ENCODE measurements at places on chromosomes 5 and 9.

DNA sequence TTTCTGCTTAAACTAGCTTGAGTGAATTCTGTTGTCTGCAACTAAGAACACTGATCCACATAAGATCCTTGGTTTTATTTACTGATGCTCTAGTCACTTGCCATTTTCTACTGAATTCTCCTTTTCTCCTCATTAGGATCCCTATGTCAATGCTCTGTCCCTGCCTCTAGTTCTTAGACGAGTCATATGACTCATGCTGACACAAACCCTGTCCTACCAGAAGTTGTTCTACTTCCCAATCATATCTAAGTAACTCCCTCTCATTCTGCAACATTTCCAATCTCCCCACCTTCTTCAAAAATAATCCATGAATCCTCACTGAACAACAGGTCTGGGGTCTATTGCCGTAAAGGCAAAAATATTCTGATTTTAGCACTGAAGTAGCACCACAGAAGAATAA is 47.1 kb upstream of the DMRT1 start:
- no peak for DNase-seq

DNA sequence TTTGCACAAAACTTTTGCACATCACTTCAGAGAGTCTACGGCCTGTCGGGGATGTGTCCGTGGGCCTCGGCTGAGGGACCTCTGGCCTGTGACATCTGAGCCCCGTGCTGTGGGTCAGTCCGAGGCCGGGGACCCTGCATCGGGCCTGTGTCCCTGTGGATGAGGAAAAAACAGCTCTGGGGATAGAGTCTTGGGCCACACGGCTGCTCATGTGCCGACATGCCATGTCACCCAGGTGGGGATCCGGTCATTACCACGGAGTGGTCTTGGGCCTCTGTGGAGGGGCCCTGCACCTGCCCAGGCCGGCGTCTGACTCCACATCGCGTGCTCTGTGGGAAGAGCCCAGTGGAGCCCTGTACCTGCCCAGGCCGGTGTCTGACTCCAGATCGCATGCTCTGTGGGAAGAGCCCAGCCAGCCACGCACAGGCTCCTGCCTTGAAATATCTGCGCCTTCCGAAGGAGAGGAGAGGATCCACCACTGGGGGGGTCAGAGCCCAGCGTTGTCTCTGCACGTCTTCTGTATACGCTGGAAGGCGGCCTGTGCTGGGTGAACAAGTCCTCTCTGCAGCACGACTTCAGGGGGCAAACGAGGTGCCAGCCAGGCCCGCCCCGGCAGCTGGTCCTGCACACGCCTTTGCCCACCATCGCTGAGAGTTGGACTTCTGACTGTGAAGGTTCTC is 27.5 kb upstream of the IRX4 start:
- no peak for DNase-seq

- peak; percentile 65 for DNase-seq
These were observed 27.5 kb downstream of the ADGRD2 start for GRCh38 chr9:124477648-124478285.

GRCh38 chr9:135414293-135414692 is 65.3 kb upstream of the PPP1R26 start:
- no peak for DNase-seq

DNA sequence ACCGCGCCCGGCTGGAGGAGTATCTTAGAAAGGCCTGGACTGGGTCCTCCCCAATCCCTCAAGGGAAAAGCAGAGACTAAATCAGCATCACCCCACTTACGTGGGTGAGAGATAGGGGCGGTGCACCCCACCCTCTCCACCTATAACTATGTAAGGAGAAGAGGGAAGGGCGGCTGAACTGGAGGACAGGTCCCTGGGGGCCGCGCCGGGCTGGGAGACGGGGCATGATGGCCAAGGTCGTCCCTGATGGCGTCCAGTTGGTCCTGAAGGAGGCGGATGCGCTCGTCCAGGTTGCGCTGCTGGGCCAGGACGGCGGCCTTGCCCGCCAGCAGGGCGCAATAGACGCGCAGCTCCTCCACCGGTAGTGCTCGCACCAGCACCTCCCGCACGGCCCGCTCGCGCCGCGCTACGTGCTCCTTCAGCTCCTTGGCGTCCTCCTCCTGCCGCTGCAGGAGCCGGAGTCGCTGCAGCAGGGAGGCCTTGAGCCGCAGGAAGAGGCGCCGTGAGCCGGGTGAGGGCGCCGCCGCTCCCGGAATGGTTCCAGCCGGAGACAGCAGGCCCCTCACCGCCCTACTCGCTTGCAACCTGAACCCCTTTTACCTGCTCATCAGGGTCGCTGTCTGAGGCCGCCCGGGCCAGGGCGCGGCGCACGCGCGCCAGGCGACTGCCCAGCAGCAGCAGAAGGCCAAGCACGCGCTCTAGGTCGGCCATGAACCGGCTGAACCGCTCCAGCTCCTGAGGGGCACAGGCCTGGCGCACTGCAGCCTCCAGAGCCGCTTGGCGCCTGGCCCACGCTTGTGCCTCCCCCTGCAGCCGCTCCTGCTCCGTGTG is 7.6 kb downstream of the SHROOM1 start:
- DNase-seq, result peak; percentile 82

DNA sequence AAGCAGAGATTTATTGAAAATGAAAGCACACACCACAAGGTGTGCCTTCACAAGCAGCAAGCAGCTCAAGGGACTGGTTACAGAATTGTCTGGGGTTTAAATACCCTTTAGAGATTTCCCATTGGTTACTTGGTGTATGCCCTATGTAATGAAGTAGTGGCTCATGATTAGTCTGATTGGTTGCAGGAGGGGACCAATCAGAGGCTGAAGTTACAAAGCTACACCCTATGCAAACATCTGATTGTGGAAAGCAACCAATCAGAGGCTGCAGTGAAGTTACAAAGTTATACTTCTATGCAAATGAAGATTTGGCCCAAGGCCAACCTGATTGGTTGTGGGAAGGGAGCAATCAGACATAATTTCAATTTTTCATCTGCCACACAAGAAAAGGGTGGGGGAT is 119.9 kb downstream of the C9orf152 start:
- no peak for DNase-seq

DNA sequence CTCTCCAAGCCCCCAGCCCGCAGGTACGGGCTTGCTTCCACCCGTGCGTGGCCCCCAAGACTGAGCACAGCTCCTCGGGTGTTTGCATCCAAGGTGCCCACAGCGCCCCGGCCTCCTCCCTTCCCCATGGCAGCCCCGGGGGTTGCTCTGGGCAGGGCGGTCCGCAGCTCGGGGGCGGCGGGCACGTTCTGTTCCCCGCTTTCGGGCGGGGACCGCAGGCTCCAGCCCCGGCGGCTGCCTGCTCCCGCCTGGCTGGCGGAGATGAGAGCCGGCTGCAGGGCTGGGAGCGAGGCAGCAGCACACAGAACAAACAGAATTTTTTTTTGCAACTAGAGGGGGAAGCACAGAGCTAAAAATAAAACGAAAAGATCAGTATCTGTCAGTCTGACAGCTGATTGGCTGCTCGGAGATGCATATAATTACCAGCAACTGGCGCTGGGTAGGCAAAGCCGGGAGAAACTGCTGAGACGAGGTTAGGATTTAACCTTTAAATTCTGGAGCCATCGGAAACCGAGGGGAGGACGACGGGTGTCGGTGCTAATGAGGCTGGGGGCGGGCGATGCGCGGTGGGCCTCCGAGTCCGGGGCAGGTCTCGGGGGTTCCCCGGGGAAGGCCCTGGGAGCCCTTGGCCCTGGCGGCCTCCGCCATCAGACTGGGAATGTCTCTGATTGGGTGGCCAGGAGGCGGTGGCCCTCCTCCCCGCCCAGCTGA is 142.7 kb upstream of the IER5L start:
- peak; percentile 92 for DNase-seq

GRCh38 chr9:112149211-112149610 is 25.9 kb downstream of the SUSD1 start:
- DNase-seq, result no peak

- peak; percentile 9 for DNase-seq
These were observed 94.4 kb upstream of the ITGA1 start for GRCh38 chr5:52693280-52693679.

- DNase-seq, result no peak
These were observed 1.7 kb upstream of the PTGER4 start for GRCh38 chr5:40678026-40678425.

- DNase-seq, result peak; percentile 78
These were observed 3.5 kb upstream of the MSX2 start for GRCh38 chr5:174720612-174721529.

- no peak for DNase-seq
These were observed 2.6 kb downstream of the DIAPH1 start for GRCh38 chr5:141615991-141616720.

GRCh38 chr5:80468131-80468530 is 19.8 kb upstream of the FAM151B start:
- no peak for DNase-seq

DNA sequence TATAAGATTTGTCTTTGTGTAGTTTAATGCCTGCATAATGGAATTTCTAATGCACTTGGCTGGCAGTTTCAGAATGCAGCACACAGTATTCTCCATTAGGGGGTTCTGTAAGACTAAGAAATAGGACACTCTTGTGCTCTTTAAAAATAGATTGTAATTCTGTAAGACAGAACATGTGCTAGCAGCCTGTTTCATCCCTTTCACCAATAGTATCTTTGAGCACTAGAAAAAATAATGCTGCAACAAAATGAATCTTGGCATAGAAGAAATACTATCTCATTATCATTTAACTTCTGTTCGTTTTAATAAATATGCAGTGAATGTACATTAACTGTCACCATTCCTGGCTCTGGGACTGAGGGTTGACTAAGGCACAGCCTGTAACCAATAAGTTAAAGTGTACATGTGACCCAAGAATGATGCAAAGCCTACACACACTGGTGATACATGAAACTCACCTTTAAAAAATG is 23.8 kb upstream of the ZNF622 start:
- DNase-seq, result peak; percentile 84

- DNase-seq, result no peak
These were observed 20.5 kb upstream of the MVB12B start for GRCh38 chr9:126306071-126306647.

GRCh38 chr5:150575745-150576448 is 64.6 kb upstream of the SYNPO start:
- no peak for DNase-seq

DNA sequence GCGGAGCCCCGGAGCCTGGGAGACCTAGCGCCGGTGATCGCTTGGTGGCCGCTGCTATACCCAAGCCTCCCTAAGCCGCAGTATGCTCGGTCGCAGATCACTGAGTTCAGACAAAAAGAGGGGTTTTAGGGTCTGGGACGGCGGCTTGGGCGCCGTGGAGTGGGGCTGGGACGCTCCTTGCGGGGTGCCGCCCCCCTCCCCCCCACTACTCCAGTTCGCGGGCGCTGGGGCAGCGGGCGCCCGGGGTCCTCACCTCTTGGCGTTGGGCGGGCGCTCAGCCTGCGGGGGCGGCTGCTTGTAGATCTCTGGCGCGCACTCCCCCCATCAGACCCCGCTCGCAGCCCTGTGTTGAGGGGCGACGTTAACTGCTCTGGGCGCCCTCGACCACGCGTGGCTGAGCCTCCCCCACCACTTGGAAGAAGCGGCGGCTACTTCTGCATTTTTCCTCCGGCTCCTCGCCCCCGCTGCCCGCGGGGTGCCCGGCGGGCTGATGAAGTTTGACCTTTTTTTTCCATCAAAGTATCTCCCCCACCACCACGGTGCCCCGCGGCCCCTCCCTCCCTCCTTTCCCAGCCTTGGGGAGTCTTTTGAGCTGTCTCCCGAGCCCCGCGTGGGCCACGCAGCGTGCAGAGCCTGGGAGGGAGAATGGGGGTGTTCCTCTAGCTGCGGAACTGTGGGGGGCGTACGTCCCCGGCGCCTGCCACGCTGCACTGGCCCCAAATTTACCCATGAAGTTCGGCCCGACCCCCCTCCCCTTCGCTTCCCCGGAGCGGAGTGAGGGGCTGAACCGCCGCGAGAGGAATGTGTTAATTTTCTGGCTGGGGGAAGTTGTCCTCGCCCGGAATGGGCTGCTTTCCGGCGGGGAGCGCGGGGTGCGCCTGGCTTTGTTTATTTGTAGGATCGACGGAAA is 1.2 kb downstream of the CXXC5 start:
- DNase-seq, result peak; percentile 76

GRCh38 chr9:9754186-9754585 is 858.6 kb downstream of the PTPRD start:
- DNase-seq, result no peak

- DNase-seq, result no peak
These were observed 33.4 kb upstream of the PCA3 start for GRCh38 chr9:76730801-76731200.

DNA sequence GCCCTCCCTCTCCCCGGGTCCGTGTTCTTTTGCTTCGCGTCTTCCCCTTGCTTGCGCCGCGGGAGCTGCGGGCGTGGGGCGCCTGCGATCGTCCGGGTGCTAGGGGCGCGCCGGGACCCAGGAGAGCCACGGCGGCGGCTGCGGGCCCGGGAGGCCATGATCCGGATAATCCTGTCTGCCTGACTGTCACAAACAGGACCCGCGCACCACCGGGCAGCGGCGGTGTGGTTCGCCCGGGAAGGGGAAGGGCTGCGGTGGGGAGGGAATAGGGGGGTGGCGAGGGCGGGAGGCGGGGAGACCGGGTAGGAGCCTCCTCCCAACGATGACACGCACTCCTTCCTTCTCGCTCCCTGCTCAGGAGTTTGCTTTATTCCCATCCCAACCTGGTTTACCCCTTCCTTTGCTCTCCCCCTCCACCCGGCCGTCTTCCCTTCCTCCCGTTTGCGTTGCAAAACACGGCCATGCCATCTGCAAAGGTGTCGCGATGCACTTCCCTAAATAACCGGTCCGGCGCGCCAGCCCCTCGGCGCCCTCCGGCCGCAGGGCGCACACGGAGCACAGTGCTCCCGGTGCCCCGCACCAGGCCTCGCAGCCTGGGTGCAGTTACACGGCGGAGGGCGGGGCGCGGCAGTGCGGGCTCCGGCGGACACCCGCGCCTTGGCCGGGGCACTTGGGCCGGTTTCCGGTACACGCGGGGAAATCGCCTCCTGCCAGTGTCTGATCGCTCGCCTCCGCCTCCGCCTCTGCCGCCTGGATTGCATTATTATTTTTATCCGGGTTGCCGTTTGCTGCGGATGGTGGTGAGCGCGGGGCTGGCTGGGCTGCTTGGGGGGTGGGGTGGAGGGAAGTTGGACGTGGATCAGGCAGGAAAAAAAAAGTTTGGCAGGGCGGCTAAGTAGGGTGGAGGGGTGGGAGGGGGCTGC is 1.5 kb downstream of the SMARCA2 start:
- DNase-seq, result peak; percentile 87

DNA sequence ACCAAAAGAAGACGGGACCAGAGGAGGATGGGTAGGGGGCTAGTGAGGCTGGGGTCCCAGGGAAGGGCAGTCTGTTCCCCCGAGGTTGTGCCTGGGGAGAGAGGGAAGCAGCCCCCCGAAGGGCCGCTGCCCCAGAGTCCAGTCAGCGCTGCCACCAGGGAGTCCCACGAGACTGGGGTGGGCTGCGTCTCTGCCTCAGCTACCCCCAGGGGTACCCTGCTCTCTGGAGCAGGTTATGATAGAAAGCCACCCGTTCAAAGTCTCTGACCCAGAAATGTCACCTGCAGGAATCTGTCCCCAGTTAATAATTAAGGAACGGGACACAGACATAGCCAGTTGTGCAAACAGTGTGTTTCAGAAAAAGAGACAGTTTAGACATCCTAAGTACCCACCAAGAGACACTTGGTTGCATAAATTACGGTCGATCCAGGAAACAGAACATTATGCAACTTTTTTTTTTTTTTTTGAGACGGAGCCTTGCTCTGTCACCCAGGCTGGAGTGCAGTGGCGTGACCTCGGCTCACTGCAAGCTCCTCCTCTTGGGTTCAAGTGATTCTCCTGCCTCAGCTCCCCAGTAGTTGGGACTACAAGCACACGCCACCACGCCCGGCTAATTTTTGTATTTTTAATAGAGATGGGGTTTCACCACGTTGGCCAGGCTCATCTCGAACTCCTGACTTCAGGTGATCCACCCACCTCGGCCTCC is 10.7 kb upstream of the AGPAT2 start:
- no peak for DNase-seq

Measured in eye (tissue), 1 donor.